ENCODE measurements at places on chromosomes 7 and 10.
A peak's percentile ranks its signal among the peaks of the same experiment; 100 is the strongest.

- peak; percentile 81 for DNase-seq
Measured at GRCh38 chr10:84540617-84541288, 212.4 kb downstream of the CCSER2 start.

GRCh38 chr7:101671371-101672356, 42.6 kb upstream of the MYL10 start:
- no peak for DNase-seq

GRCh38 chr7:151590071-151590849, 70.6 kb upstream of the RHEB start:
- DNase-seq: no peak

DNA sequence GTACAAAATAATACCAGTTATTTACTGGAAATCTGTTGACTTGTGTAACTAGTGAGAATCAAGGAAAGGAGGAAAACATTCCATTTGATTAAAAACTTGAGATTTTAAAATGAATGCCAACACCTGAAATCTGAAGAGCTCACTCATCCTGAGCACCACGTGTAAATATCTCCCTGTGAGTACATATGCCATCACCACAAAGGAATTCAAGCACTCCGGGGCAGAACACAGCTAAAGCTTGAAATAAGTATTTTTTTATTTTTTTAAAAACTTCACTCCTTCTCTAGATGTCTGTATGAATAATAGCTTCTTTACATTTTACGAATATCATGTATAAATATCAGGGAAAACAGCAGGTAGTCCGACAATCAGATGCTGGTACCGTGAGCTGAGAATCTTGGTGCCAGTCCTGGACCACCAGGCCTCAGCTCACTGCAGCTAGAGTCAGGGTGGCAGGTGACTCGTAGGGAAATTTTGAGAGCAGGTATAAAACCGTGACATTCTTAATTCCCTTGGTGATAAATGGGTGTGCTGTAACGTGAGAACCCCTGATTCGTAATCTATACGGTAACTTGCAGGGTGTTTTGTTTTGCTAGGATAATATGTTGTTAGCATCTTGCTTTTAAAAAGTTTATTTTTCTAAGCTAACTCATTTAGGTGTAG, 12.7 kb downstream of the LMTK2 start:
- no peak for DNase-seq

DNA sequence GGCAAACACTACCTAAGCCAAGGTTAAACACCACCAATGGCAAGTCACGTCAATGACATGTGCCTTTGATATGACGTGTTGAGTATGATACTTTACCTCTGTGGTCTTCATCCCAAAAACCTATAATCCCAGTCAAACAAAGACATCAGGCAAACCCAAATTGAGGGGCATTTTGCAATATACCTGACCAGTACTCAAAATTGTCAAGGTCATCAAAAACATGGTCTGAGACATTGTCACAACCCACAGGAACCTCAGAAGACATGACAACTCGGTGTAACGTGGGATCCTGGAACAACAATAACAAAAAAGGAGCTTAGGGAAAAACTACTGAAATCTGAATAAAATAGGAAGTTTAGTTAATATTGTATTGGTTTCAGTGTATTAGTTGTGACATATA, 7.2 kb downstream of the FAM237B start:
- DNase-seq: no peak

- DNase-seq: no peak
Measured at GRCh38 chr7:11332865-11333228, 359.2 kb downstream of the PHF14 start.

DNA sequence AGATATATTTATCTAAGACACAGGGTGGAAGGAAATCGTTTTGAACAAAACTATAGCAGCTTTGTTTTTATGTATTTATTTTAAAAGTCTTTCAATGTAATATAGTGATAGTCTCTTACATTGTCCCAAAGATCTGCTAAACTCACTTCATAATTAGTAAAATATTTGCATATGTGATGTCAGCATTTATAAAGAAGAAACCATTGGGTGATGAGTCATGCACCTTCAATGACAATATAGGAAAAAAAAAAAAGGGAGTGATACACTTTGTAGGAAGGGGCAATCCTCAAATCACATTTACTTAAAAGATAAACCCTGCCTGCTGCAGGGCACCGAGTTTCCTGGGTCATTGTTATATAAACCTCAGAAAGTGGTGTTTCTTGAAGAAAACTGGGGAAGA, 112.4 kb upstream of the SEMA3C start:
- DNase-seq: no peak

DNA sequence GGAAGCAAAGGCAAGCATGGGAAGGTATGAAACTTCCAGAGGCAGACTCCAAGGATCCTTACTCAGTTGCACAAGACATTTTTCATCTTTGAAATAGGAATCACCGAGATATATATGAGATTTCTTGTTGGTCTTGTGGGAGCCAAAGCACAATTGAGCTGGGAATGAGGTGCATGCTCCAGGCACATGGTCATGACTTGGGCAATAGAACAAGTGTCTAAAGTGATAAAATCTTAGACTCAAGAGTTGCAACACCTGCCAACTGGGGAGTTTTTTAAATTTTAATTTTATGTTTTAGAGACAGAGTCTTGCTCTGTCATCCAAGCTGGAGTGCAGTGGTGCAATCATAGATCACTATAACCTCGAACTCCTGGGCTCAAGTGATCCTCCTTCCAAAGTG, 169.5 kb upstream of the ADCY1 start:
- no peak for DNase-seq

GRCh38 chr7:70285187-70285586, 686.9 kb downstream of the AUTS2 start:
- DNase-seq: no peak

GRCh38 chr7:103984050-103984449, 5.4 kb downstream of the RELN start:
- no peak for DNase-seq

GRCh38 chr10:98246911-98247805, 20.8 kb downstream of the LOXL4 start:
- no peak for DNase-seq

GRCh38 chr10:122519144-122519543, 41.4 kb upstream of the DMBT1 start:
- no peak for DNase-seq

DNA sequence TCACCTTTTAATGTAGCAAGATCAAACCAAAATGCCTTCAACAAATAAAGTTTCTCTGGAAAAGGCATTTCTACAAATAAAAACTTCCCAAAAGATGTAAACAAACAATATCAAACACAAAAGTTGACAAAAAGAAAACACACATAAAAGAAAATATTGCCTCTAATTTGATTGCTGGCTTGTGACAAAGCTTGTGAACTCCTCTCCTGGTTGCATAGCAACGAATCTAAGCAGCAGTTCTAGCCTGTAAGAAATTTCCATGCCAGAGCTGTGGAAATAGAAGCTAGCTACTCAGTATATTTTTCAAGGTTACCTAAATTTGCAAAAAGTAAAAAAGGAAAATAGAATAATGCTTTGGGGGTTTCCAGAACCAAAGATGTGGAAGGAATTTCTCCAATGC, 173.9 kb upstream of the CDK1 start:
- no peak for DNase-seq

DNA sequence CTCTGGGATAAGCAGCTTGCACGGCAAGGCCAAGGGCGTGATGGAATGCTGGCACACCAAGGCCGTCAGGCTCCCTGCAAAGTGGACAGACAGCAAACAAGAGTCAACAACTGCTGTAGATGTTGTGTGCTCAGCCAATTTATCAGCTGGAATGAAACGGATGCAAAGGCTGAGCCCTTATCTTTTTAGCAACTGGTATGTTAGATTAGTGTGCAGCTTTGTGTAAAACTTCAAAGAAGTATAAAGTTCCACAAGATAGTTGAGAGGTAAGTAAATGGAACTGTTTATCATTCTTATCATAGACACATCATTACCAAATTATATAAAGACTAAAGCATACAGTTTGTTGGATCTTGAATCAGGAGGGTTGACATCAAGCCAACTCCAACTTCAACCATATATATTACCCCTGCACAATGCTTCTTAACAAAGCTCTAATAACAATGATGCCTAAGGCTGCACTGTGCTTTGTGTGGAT, 289.0 kb downstream of the TNS3 start:
- no peak for DNase-seq

DNA sequence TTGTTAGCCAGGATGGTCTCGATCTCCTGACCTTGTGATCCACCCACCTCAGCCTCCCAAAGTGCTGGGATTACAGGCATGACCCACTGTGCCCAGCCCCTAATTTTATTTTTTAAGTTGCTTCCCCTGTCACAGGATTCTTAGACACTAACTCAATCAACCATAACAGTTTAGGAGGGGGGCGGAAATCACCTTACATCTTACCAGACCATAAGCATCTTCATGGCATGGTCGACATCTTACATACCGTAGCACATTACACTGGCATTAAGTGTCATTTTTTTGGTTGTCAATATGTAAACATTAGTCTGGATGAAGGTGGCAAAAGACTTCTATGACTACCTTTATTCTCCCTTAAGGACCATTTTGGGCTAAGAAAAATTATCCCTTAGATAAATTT, 95.6 kb downstream of the TRIM24 start:
- DNase-seq: no peak

DNA sequence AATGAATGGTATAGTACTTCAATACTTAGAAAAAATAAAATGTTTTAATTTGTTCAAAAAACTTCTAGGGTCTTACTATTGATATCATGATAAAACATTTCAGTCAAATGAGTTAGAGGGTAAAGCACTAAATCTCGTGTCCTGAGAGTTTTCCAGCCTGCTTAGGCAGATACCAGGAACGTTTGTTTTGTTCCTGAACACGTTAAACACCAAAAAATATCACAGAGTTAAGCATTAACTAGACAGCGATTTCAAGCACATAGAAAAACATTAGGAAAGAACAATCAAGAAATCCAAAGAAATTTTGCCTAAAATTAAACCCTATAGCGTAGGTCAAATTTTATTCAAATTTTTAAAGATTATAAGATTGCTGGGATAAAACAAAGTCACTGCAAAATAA, 204.6 kb upstream of the AGR3 start:
- DNase-seq: no peak

DNA sequence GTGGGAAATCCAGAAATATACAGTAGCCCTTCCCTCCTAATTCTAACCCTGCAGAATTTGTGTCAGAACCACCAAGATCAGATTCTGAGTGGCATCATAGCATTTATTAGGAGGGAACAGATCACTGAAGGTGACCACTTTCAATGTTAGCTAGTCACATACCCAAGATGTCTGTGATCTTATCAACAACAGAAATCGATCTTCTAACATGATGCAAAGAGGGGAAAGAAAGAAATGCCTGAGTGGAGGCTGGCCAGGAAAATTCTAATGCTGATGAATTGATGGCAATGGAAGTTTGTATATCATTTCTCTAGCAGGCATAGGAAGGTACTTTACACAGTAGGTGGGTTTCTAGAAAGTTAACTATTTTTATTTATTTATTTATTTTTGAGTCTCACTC, 10.6 kb upstream of the SYPL1 start:
- DNase-seq: no peak

GRCh38 chr10:28788252-28788651, 110.9 kb downstream of the BAMBI start:
- peak; percentile 38 for DNase-seq

DNA sequence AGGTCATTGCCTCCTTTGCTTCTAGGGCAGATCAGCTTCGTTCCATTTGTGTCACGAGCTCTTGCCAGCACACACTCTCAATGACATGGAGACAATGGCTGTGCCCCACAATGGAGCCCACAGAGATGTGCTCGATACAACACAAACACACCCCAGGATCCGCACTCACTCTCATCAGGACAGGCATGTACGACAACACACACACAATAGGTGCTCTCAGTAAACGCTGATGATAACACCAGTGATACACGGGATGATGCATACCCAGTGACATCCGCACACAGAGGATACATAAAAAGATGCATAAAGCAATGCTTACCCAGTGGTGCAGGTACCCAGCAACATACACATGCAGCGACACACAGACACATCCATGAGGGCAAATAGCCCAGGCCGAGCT, 61.2 kb upstream of the LBX1 start:
- DNase-seq: no peak

GRCh38 chr7:78071491-78072200, 273.1 kb downstream of the PHTF2 start:
- DNase-seq: no peak

DNA sequence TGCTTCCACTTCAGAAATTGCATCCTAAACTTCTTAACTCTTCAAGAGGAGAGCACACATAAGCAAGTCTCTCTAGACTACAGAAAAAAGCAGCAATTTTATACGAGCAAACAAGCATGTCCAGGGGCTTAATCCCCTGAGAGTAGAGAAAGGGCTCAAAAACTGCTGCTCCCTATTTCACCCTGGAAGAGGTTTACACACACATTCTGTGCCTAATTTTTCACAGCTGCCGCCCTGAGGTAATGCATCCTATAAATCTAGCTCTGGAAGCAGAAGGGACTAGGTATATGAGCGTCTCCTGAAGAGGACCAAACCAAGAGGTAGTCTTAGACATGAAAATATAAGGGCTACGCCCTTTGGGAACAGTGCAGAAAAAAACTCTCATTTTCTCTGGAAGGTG, 73.1 kb downstream of the CRPPA start:
- no peak for DNase-seq

GRCh38 chr7:102395873-102396709, at the start of gene PRKRIP1:
PRKRIP1 (plus strand) TSS chr7:102396363; CDS start chr7:102396412, 49 bp downstream.
- peak; percentile 80 for DNase-seq

- DNase-seq: no peak
Measured at GRCh38 chr10:49830016-49830415, 67.9 kb upstream of the OGDHL start.

- DNase-seq: no peak
Measured at GRCh38 chr7:98641646-98642500, 24.8 kb downstream of the NPTX2 start.

DNA sequence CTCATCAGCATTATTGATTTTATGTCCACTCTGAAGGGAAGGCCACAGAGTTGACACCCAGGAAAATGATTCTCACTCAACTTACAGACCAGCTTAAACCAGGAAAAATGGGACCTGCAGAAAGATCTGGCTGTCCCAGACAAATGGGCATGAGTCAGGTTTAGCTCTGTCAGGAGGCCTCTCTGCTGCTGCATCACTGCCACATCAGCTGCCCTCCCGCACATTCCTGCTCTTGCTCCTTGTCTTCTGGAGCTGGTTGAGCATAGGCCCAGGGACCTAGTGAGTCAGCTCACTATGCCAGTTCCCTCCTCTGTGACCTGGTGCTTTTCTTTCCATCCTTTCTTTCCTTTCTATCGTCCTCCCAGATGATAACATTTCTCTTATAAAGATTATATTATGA, 18.8 kb upstream of the SMNDC1 start:
- DNase-seq: no peak

DNA sequence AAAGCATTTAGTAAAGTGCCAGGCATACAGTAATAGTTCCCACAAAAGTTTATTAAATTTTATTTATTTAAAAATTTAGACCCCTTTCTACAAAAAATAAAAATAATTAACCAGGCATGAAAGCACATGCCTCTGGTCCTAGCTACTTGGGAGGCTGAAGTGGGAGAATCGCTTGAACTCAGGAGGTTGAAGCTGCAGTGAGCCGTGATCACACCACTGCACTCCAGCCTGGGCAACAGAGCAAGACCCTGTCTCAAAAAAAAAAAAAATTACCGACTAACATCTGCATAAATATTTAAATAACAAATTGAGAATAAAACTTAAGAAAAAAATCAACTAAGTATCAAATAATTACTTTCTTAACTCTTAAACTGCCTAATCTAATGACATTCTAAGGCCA, 64.3 kb upstream of the TRIM24 start:
- DNase-seq: no peak

All from activated T-cell treated with anti-CD3 and anti-CD28 coated beads, Interleukin-2, amount 50 U/mL, for 72 hours (primary cell).